ENCODE measurements at places on chromosomes 12 and 14.

DNA sequence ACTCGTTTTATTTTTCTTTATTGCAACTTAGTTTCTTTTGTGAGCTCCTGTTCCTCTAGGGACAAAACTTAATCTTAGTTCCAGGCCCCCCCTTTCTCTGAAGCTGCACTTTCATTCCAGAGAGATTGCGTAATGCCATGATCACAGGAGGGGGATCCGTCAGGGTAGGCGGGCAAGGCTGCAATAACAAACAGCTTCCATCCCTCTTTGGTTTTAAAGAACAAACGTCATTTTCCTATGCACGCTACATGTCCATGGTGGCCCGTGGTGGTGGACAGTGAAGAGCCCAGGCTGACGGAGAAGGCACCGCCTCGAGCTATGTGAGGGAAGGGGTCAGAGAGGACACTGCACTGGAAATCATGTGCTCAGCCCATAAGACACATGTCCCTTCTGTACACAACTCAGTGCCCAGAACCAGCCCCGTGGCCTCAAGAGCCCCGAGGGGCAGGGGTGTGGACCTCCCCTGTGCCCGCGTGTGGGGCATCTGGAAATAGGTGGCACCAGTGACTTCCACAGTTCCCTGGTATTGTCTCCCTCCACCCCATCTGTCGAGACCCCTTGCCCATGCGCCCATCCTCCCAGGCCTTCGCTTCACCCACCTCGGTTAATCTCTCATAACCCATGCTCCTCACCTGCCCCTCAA is 161.4 kb downstream of the ADGRD1 start:
- DNase-seq: no peak

DNA sequence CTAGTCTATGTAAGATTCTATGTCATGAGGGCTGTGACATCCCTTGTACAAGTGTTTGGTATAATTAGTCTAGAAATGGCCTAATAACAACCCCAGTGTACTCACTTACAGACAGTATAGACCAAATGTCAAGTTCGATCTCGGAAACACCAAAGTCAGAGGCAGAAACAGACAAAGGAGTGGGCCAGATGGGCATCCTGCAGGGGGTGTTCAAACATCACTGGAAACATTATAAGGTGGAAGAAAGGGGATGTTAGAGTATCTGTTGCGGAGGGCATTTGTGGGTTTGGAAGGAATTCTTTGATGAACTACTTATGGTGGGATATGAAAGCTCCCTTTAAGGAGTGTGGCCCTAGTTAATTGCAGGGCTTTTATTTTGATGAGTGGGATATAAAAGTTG is 134.6 kb downstream of the ESR2 start:
- DNase-seq: no peak

- DNase-seq: peak; percentile 60
These were observed 274.9 kb upstream of the NOVA1 start for GRCh38 chr14:26872515-26873361.

- peak; percentile 80 for DNase-seq
These were observed 11.0 kb upstream of the PLEKHG3 start for GRCh38 chr14:64692986-64693809.

DNA sequence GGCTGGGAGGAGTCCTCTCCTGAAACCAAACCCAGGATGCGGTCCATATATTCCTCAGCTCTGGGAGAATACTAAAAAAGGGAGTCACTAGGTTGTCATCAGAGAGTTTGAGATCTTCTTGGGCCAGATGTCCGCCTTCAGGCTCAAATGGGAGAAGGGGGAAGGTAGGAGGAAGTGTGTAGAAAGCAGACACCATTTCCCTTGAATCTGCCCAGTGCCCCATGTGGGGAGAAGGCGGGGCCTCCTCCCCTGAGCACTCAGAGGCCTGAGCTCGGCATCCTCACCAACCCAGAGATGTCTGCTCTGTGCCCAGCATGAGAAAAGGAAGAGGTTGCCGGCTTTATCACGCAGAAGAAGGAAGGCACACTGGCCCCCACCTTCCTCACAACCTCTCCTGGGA is 37.3 kb downstream of the LTBP2 start:
- DNase-seq: no peak

Data from cerebellum (tissue), 4 donors.